ENCODE measurements at places on chromosomes 2 and 18.

- no peak for DNase-seq
These were observed 155.5 kb downstream of the CTIF start for GRCh38 chr18:48694295-48694694.

DNA sequence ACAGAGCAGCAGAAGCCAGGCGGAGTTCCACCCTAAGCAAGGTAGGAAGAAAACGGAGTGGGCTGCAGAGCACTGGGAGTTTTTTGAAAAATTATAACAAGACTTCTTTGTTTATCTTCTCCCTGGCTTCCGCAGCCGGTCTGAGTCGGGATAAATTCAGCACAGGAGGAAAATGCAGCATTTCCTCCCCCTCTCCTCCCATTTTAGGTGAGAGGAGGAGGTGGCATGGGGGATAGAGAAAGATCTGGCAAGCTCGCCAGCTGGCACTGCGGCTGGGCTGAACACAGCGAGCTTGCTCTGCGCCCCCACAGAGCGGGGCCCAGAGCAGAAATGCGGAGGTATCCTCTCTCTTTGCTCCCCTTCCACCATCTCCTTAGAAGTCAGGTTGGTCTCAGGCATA, 17.7 kb upstream of the CHRNA1 start:
- no peak for DNase-seq

DNA sequence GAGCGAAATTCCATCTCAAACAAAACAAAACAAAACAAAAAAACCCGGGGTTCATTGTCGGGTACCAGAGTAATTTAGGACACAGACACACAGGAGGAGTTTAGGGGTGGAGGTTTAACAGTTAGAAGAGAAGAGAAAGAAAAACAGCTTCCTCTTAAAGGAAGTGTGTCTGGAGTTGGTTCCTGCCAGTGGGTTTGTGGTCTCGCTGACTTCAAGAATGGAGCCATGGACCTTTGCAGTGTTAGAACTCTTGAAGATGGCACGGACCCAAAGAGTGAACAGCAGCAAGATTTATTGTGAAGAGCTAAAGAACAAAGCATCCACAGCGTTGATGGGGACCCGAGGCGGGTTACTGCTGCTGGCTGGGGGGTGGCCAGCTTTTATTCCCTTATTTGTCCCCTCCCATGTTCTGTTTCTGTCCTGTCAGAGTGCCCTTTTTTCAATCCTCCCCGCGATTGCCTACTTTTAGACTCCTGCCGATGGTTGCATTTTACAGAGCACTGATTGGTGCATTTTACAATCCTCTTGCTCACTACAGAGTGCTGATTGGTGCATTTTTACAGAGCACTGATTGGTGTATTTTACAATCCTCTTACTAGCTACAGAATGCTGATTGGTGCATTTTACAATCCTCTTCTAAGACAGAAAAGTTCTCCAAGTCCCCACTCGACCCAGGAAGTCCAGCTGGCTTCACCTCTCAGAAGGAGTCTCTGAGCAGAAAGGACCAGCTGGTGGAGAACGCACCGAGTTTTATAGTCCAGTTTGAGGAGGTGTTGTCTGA, 28.7 kb upstream of the ATP8B1 start:
- DNase-seq = peak; percentile 5

- no peak for DNase-seq
These were observed 9.0 kb upstream of the HAAO start for GRCh38 chr2:42801381-42801780.

- DNase-seq = no peak
These were observed 62.7 kb downstream of the TRAPPC12 start for GRCh38 chr2:3442185-3442584.

DNA sequence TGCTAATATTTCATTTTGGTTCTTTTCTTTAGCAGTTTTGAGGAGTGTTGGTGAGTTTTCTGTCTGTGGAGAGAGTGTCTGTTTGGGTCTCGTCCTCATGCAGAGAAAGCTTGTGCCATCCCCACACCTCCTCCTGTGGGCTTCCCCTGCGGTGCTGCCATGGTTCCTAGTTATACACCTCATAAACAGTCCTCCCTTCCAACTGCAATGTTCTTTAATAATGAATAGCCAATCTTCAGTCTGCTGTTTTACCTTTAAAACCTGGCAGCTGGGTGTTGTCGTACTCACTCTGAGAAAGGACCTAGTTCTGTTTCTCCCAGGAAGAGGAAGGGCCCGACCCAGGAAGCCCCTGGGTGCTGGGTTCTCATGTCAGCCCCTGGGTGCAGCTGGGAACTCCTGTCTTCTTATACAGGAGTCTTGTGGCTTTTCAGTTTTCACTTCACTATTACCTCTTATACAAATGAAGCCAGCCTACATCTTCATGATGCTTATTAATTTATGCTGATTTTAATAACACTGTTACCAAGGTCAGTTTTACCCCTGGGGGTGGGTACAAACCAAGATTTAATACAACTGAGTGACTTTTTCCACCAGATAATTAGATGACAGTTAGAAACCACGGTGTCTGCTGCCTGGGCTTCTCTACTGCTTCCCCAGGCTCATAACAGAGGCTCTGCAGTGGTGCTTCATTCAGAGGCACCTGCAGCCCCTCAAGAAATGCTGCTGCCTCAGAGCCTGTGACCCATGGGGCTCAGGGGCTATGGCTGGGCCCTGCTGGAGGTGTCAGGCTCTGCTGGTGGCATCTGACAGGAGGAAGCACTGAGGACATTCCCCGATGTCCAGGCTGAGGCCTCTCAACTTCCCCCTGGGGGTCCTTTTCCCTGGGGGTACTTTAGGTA, 59.1 kb downstream of the COA5 start:
- DNase-seq = no peak

DNA sequence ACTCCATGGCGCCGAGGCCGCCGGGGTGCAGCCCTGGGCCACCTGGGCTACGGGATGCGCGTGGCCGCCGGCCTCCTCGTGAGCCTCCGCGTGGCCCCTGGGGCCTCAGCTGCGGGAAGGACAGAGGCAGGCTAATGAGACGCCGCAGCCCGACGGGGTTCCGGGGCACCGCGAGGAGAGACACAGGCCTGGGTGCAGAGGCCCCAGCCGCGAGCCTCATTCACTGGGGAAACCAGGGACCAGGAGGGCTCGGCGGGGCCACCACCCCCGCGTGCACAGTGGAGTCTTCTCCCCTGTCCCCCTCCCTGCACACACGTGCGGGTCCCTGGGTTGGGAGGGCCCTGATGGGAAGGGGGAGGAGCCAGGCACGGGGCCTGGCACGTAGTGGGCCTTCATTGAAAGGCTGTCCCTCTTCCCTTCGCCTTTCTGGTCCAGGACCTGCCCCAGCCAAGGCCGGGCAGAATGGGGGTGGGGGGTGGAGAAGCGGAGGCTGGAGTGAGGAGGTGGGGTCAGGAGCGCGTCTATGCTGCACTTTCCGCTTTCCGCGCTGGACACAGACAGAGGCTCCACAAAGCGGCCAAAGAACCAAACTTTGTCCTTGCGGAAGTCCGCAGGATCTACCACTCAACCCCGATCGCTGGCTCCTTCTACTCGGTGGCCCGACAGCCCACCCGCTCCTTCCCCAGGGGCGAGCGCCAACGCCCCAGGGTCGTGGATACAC, 9.1 kb downstream of the ALPP start:
- DNase-seq = no peak

DNA sequence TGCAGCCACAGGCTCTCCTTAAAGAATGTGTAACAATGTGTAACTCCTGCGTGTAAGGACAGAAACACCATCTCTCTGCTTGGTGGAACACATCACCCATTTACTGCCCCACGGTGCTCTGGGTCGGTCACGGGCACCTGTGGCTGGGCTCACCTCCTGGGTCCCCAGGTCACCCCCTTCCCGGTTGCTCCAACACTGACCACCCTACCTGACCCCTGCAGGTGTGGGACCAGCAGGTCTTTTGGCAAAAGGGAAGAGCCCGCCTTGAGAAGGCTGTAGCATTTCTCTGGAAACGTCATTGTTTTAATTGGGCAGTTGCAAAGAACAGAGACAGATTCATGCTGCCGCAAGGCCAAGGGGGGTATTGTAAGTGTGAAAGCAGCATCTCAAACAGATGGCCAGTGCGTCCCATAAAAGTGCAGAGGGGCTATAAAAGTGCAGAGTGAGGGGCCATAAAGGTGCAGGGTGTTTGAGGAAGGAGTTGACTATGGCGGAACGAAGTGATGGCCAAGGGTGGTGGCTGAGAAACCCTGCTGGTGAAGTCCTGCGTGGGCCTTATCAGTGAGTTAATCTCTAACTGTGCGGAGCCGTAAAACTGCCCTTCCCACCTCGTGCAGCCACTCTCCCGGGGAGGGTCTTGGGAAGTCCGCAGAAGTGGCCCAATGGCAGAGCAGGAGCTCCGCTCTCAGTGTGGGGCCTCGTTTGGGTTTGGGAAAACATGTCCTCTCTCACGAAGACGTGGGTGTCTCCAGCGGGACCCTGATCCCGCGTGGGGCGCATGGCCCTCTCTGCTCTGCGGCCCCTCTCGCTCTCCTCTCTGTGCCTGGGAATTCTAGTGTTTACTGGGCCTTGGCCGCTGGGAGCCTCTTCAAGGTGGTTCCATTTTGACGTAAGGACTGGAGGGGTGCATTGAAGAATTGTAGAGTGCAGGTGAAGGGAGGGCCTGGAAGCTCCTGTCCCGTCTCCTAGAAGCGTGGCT, 13.7 kb upstream of the NEU4 start:
- no peak for DNase-seq

- no peak for DNase-seq
These were observed 152.5 kb downstream of the TSN start for GRCh38 chr2:121907928-121908327.

DNA sequence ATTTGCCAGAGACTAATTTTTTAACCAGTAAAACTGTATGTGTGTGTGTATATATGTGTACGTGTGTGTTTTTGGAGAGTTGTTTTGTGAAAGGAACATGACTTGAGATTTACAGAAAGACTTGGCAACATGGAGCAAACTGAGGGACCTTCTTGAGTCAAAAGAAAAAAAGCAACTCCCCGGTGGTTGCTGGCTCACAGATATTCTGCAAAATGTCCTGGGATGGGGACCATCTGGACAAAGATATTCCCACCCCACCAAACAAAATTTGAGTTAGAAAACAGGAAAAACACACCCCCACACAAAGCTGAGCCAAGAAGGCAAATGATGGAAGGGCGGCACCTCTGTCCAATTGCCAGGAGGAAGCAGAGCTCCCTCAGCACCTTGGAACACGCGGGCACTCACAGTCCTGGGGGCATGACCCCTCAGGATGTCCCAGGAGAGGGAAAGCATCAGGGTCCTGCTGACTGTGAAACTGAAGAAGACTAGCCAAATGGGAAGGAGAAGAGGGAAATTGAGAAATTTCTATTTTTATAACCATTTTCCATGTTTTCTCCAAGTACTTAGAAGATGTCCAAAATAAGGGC, 290.2 kb upstream of the ACVR2A start:
- no peak for DNase-seq

DNA sequence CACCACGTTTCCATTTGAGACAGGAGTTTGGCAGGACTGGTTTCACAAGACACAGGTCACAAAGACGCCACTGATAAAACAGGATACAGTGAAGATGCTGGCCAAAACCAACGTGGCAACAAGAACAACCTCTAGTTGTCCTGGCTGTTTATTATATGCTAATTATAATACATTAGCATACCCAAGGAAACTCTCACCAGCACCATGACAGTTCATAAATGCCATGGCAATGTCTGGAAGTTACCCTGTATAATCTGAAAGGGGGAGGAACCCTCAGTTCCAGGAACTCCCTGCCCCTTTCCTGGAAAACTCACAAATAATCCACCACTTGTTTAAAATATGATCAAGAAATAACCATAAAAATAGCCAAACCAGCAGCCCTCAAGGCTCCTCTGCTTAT, 148.3 kb downstream of the RBM43 start:
- DNase-seq = no peak

GRCh38 chr2:113976277-113976928, 86.5 kb downstream of the ACTR3 start:
- no peak for DNase-seq

DNA sequence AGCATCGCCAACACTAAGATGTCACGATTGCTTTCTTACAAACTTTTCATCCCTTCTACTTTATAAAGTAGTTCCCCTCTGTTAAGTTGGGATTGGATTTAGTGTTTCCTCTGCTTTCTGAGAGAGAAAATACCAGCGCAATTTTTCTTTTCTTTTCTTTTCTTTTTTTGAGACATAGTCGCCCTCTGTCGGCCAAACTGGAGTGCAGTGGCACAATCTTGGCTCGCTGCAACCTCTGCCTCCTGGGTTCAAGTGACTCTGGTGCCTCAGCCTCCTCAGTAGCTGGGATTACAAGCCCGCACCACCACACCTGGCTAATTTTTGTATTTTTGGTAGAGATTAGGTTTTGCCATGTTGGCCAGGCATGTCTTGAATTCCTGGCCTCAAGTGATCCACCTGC, 9.0 kb downstream of the RELCH start:
- DNase-seq = no peak

- no peak for DNase-seq
These were observed 379.1 kb upstream of the FIGN start for GRCh38 chr2:164114937-164115336.

DNA sequence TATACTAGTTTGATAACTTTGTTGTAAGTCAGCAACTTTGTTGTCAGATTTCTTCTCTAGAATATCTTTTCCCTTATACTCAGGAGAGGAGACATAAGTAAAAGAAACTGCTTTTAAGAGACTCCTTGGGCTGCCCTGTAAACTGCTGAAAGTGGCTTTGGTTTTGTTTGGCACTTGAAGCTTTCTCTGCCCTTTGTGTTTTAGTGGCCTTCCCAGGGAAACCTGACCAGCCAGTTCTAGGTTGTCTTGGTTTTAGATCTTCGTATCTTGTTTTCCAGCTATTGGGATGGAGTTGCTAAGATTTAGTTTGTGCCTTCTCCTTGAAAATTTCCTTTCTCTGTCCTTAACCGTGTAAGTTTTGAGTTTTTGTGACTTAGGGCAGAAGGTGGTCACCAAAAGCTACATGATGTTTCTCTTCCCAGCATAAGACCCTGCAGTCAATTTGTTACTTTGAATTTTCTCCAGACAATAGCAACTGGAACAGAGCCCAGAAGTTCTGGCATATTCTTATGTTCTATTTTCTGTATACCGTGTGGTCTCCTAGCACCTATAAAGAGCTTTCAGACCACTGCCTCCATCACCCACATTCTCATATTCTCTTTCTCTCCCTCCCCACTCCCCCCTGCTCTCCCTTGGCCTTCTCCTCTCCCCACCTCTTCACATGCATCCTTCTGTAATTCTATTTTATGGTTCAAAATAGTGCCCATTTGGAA, 81.1 kb downstream of the BOLA3 start:
- no peak for DNase-seq

- DNase-seq = peak; percentile 71
These were observed 106.1 kb upstream of the ALKAL2 start for GRCh38 chr2:393711-394696.

GRCh38 chr2:225010804-225011203, 31.5 kb downstream of the DOCK10 start:
- DNase-seq = no peak

GRCh38 chr2:95037384-95037839, 11.9 kb downstream of the MAL start:
- DNase-seq = no peak

- DNase-seq = peak; percentile 69
These were observed 35.2 kb upstream of the NAPG start for GRCh38 chr18:10490401-10491165.

DNA sequence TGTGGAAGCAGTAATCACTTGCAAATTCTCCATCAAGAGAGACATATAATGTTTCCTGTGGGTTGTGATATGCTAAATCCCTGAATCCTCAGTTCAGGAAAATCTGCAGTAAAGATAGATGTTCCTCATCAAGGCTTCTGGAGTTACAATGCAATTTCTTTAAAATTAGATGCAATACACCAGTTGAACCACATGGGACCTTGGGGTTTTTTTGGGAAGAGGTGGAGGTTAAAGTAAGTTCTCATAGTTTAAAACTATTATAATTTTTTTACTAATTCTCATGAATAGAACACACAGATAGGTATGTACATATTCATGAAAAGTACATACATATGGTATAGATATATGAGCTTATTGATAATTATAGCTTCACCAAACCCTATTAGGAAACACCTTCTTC, 496.2 kb downstream of the SATB2 start:
- no peak for DNase-seq

Data from T-cell (primary cell).